ENCODE measurements at places on chromosomes 3 and 15.
A peak's percentile ranks its signal among the peaks of the same experiment; 100 is the strongest.

GRCh38 chr15:90648137-90649070, 68.7 kb upstream of the BLM start:
- DNase-seq = peak; percentile 95

GRCh38 chr3:165837058-165837525, at the start of gene BCHE:
TSS of gene BCHE (minus strand) at chr3:165837423. CDS start at chr3:165831033, 6,390 bp downstream.
- no peak for DNase-seq

- peak; percentile 88 for DNase-seq
Observed at GRCh38 chr15:70741677-70742293, 21.6 kb downstream of the UACA start.

DNA sequence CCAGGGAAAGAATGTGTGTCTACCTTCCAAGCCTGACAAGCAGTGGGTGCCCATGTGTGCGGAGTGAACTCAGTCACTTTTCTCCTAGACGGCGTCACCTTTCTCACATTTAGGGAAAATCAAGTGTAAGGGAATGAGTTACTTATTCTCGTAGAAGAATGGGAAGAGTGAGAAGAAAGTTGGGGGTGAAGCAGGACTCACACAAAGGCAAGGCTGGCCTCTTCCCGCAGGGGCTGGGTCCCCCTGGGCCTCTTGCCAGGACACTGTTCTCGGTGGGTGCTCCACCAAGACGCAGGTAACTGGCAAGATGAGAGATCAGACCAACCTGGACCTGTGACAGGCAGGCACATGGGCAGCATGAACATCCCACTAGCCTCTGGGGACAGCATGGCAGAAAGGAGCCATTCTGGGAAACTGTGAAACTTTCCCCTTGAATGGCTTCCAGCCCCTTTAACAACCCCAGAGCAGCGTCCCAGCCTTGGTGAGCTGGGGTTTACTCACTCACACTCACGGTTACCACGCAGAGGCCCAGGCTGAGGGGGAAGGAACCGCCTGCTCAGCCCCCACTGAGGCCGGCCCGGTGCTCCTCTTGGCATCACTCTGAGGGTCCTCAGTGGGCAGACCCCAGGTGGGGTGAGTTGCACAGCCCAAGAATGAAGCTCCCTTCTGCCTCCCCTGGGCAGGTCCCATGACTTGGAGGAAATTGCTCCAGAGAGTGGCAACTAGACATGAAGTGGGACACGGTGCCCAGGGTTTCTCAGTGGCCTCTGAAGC, 15.0 kb upstream of the SRP14 start:
- DNase-seq = no peak

GRCh38 chr15:39113741-39114140, 467.1 kb upstream of the THBS1 start:
- DNase-seq = no peak

DNA sequence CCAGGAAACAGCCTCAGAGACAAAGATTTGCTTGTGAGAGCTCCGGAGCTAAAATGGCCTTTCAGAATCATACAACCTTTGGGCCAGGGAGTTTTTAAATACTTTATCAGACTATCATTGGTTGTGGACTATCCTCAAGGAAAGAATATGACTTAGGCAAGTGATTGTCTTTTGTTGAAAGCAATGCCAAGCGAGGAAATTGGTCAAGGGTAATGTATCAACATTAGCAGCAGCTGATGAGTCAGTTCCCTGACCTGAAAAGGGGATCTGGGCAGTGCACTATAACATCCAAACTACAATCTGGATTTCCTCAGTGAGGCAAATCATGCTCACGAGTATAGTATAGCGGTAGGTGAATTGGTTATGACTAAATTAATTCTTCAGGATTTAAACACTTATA, 303.6 kb downstream of the LSAMP start:
- no peak for DNase-seq

GRCh38 chr15:62228604-62229003, 63.5 kb upstream of the C2CD4B start:
- DNase-seq = no peak

GRCh38 chr15:81037952-81038743, 37.4 kb downstream of the TLNRD1 start:
- DNase-seq = no peak

GRCh38 chr3:172101107-172101506, 61.7 kb downstream of the FNDC3B start:
- no peak for DNase-seq

DNA sequence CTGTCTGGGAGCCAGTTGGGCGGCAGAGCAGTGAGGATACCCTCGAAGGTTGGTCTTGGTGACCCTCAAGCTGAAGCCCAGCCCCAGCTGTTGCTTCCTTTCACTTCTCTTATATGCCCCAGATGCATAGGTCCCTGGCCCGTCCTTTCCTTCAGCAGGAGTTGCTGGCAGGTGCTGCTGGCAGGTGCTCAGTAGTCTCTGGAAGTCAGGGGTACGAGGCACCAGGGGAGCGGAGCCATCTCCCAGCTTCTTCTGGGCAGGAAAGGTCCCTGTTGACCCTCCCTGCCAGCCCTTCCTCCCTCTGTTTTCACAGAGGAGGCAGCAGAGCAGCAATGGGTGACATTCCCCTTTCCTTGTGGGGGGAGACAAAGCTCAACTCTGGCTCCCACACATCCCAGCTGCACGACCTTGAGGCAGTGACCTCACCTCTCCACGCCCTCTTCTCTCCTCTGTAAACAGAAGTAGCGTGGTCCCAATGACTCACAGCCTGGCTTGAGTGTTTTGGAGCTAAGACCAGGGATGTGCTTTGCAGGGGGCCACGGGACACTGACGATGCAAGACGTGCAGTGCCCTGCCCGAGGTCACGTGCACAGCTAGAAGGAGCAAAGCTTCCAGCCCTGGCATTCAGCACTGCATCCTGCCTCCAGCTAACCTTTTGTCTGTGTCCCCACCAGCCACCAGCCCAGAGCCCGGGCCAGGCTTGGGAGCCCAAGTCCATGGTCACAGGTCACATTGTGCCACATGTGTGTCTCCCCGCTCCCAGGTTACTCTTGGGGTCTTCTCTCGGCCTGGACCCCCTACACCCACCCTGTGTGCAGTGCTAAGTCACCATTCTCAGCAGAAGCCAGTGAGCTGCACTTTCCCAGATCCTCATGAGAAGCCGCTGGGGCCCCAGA, 49.7 kb downstream of the SLC6A6 start:
- DNase-seq = peak; percentile 46

DNA sequence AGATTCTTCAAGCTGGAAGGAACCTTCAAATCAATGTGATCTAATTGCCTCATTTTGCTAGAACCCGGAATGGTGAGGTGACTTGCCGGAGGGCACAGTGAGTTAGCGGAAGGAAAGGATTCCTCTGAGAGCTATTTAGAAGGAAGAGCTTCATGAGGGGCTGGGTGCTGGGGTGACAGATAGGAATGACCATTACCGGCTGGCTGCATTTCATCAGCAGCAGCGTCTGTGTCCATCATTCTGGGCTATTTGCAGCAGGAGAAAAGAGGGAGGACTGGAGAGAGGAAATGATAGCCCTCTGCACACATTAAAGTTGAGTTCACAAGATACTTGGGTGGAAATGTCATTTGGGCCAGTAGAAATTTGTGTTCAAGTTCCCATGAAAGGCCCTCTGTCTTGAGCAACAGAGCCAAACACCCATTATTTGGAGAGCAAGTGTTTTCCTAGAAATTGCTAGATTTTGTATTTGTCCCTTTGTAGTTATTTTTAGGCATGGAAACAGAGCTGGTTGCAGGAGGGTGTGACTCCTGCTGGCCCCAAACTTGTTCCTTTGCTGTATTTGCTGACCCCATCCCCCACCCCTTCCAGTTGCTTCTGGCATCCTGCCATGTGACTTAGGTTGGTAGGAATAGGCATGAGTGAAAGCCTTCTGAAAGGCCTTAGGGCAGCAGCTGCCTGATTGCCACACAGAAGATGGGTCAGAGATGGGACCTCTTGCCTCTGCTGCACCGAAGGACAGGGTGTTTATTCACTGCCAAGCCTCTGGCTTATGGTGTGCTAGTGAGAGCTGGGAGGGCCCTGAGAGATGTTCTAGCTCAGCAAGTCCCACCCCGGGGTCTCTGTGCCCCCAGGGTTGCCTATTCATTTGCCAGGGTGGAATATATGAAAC, 87.5 kb upstream of the PLXNA1 start:
- DNase-seq = no peak

DNA sequence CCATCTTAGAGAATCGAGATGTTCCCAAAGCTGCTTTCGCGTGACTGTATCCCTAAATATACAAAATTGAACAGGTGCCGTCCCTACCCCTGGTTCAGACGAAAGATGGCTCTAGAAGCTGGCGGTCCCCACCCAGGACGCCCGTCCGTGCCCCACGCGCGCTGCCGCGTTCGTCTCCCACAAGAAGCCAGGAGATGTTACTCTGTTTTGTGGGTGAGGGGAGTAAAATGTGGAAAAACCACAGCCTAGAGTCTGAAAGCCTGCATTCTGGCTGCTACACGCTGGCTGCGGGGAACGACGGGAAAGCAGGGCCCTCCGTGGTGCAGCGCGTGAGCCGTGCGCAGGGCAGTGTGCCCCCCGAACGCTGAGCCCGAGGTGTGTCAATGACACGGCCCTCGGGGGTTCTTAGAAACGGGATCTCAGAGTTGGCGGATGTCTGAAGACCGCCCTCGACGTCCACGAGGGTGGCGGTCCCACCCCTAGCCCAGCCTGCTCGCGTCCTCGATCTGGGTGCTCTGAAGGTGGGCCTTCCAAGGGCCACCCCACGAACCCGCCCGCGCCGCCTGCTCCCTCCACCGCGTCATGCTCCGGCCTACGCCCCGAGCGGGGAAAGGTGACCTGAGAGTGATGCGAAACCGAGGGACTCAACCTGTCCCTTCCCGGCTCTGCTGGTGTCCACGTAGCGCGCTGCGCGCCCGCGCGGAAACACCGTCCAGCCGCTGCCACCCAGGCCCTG, 95.6 kb downstream of the OCA2 start:
- no peak for DNase-seq

DNA sequence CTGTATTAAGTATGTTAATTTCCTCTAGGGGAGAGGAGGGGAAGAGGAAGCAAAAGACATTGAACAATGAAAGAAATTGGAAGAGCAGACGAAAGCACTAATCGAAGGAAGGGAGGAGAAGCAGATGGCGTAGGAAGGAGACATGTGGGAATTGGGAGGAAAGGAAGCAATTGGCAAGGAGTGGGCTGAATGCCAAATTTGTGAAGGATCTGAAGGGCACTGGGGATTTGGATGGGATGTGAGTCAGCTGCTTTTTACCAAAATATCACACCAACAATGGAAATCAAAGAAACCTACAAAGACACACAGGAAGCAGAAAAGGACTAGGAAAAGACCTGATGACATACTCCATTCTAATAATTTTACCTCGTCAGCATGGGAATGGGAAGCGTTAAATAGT, 1029.8 kb downstream of the ROBO1 start:
- no peak for DNase-seq

GRCh38 chr3:89340408-89340807, 233.0 kb downstream of the EPHA3 start:
- DNase-seq = no peak

DNA sequence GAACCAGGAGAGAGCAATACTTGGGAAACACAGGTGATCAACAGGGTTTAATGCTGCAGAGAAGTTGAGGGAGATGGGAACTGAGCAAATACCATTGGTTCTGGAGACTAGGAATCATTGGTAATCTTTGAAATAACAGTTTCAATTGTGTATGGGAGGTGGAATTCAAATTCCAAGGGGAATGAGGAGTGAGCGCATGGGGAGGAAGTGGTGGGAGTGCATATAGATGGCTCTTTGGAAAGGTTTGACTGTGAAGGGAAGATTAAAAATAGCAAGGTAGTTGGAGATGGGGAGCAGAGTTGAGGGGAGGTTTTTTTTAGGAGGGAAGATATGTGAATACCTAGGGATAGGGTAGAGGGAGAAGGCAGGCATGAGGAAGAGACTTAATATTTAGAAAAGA, 51.1 kb upstream of the ROPN1 start:
- no peak for DNase-seq
